ENCODE measurements at places on chromosomes 12 and 14. TPM values are rescaled to one million over a fixed set of nuclear protein-coding genes. Genes with fewer than 3 reads are reported as not detected.

The NUMB gene
- total RNA-seq: 39.9 TPM

The GLIPR1L1 gene
- total RNA-seq: not detected

The NRXN3 gene
- total RNA-seq: 1.0 TPM

The PPP1R36 gene
- 0.41 TPM for total RNA-seq

The OTUB2 gene
- 3.0 TPM for total RNA-seq

The OVCH1 gene
- not detected for total RNA-seq

The MANSC4 gene
- total RNA-seq: not detected

The TMPRSS12 gene
- total RNA-seq: not detected

The TNFRSF1A gene
- total RNA-seq: 805 TPM

The MAP1LC3B2 gene
- 1.3 TPM for total RNA-seq

The POU6F1 gene
- total RNA-seq: 1.3 TPM

The EXOC3L4 gene
- total RNA-seq: 1.7 TPM

The NOC4L gene
- total RNA-seq: 58.7 TPM

The HOXC6 gene
- total RNA-seq: 4.4 TPM

The INSM2 gene
- total RNA-seq: not detected

The NR1H4 gene
- total RNA-seq: 0.10 TPM

The GLIPR1L2 gene
- total RNA-seq: 0.13 TPM

The GLS2 gene
- 0.20 TPM for total RNA-seq

The MYO1H gene
- not detected for total RNA-seq

Data from A549 treated with Hydrocortisone at 1 μM for 4 hours (cell line).